ENCODE measurements at places on chromosomes 1 and 21. TPM values are rescaled to one million over a fixed set of nuclear protein-coding genes. Genes with fewer than 3 reads are reported as not detected.

The LAX1 gene
- 0.46 TPM for total RNA-seq

The PRRX1 gene
- 0.24 TPM for total RNA-seq

The ZNF691 gene
- total RNA-seq = 5.7 TPM

- no peak for DNase-seq
Observed at GRCh38 chr1:178953034-178953433, 72.7 kb upstream of the FAM20B start.

GRCh38 chr1:168628807-168629206 lies 52.4 kb downstream of the XCL1 start:
- no peak for DNase-seq

GRCh38 chr1:178629252-178630154 lies 95.5 kb upstream of the RALGPS2 start:
- no peak for DNase-seq

DNA sequence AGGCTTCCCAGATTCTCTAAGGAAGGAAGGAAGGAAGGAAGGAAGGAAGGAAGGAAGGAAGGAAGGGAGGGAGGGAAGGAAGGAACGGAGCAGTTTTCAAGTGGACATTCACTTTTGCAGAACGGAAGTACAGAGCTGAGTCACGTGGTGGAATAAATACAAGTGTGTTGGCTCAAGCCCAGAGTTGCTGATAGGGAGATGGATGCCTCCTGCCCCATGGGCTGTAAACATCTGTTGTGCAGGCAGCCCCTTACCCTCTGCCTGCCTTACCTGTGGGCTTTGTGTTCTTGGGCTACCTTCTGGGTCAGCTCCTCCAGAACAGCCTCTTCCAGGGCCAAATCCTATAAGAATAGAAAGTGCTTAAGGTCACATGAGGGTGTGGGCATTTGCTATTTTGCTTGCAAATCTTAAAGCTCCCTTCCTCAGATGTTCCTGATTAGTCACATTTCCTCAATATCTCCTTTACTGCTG lies 121.7 kb downstream of the SMYD2 start:
- no peak for DNase-seq

- no peak for DNase-seq
Observed at GRCh38 chr1:151475175-151475574, 15.9 kb upstream of the POGZ start.
